ENCODE measurements at places on chromosomes 11 and 22.

- DNase-seq: no peak
These were observed 50.9 kb upstream of the CDON start for GRCh38 chr11:126113515-126113957.

- no peak for DNase-seq
These were observed 26.3 kb downstream of the SYTL2 start for GRCh38 chr11:85784480-85785265.

DNA sequence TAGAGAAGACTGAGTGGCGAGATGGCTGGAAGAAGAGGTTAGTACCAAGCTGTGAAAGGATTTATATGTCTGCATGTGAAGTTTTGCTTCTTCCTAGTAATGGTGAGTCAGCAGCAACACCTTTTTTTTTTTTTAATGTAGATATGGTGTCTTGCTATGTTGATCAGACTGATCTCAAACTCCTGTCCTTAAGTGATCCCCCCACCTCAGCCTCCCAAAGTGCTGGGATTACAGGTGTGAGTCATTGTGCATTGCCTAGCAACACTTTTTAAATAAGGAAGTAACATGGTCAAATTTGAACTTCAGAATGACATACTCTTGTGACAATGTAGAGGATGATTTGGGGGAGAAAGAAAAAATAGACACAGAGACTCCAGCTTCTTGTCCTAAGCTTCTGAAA lies 6.5 kb upstream of the CSTPP1 start:
- no peak for DNase-seq

DNA sequence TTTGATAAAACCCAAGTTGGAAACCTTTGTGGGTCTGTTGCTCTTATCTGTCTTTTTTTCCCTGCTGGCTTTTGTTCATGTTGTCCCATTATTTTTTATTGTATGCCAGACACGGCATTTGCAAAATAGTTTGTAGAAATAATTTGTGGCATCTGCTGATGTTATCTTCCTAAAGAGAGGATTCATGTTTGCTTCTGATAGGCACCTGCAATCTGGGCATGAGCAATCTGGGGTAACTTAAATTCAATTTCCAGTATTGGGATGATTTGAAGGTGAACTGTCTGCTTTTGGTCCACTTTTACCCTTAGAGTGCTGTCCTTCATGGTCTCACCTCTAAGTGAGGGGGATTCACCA lies 126.9 kb downstream of the CEP164 start:
- no peak for DNase-seq

GRCh38 chr22:49929211-49929979 lies 11.0 kb downstream of the CRELD2 start:
- no peak for DNase-seq

- DNase-seq: no peak
These were observed 108.6 kb downstream of the SCN3B start for GRCh38 chr11:123545726-123546270.
